ENCODE measurements at places on chromosomes 11 and 22. TPM values are rescaled to one million over a fixed set of nuclear protein-coding genes. Genes with fewer than 3 reads are reported as not detected.

The C11orf42 gene
- total RNA-seq: not detected

GRCh38 chr11:121794671-121795141 is 321.3 kb downstream of the BLID start:
- no peak for DNase-seq

DNA sequence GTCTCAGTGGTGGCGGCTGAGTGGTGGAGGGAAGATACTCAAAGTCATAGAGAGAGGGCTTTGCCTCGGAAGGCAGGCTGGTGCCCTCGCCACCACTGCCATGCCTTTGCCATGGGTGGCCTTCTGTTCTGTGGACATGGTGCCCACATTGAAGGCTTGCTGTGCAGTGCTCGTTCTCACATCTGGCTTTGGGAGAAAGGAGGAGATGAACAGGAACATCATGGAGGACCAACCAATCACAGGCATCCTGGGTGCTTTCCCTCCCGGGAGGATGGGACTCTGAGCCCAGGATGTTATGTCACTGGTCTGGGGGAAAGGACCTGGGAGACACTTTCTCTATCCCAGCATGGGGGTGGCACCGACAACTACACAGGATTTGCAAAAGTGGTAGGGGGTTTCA is 82.3 kb upstream of the NARS2 start:
- DNase-seq: no peak

The NCF4 gene
- not detected for total RNA-seq

DNA sequence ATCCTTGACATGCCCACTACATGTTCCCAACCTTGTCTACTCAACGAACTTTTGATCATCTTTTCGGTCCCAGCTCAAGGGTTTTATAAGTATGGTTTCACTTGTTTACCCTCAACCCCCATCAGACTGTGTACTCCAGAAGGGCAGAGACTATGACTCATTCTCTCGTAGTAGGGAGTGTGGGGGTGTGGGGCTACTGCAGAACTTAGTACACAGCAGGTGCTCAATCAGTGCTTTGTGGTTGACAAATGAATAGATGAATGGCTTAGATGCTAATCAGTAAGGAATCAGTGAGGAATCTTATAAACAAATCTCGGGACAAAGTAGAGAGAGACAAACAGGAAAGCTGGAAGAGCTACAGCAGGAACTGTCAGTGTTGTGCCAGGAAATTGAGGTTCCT is 151.7 kb upstream of the PLET1 start:
- DNase-seq: no peak

GRCh38 chr22:44661070-44661469 is 40.9 kb upstream of the PRR5 start:
- DNase-seq: no peak

DNA sequence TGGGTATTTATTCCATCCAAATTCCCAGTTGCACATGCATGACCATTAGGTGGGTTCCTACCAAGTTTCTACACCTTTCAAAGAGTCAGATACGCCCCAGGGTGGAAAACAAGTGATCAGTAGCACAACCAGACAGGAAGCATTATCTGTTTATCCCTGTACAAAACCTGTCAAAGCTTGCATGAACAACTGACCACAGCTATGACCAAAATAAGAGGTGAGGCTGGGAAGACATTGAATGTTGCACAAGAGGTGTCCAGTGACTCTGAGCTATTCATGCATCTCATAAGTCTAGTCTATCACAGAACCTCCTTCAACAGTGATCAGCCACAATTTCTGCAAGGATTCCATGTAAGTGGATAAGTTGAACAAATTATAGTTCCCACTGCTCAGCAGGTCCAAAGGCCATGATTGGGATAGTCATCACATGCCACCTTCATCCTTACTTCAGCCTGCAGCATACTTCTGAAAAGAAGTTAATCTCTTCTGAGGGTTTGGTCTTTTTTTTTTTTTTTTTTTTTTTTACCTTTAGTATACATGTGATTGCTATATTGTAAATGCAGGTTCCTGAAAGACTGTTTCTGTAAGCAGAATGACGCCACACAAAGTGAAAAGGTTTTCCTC is 28.0 kb upstream of the TMEM45B start:
- no peak for DNase-seq

- DNase-seq: no peak
These were observed 399.7 kb downstream of the BRD1 start for GRCh38 chr22:49427941-49428340.

- DNase-seq: peak; percentile 33
These were observed 19.2 kb downstream of the PIM3 start for GRCh38 chr22:49979587-49980264.

The SMIM35 gene
- total RNA-seq: not detected

The FGF3 gene
- total RNA-seq: not detected

- DNase-seq: peak; percentile 94
These were observed 37.4 kb downstream of the PDGFB start for GRCh38 chr22:39207141-39208012.

- no peak for DNase-seq
These were observed 118.3 kb upstream of the CD82 start for GRCh38 chr11:44446996-44447771.

DNA sequence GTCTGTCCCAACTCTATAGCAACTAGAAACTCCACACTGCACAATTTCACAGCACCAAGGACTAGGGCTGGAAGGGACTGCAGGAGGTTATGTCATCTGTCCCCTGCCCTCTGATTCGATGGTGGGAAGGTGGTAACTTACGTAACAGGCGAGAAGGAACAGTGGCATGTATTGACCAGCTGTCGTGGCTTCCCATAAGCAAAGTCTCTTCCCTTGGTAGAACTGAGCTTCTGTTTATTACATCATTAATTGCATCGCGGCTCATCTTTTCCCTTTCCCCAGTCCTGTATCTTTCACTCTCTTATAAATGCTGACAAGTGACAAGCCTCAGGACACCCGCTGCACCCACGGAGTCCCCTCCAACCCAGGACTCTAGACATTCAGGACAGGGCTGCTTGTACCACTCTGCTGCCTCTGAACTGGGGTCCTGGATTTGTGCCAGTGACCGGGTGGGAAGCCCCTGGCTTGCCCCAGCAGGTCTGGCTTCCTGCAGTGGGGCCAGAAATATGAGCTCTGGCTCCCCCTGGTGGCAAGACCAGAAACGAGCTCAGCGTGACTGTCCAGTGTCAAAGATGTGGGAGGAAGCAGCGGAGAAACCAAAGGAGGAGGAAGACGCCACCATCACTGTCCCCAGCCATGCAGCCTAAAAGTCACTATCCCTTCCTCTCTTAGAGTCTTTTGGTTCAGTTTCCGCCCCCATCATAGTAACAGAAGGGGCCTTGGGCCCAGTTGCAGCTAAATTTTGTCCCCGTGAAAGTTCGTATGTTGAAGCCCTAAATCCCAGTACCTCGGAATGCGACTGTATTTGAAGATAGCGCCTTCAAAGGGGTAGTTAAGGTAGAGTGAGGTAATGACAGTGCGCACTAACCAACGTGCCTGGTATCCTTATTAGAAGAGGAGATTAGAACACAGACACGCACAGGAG is 84.5 kb downstream of the ISX start:
- DNase-seq: peak; percentile 43

DNA sequence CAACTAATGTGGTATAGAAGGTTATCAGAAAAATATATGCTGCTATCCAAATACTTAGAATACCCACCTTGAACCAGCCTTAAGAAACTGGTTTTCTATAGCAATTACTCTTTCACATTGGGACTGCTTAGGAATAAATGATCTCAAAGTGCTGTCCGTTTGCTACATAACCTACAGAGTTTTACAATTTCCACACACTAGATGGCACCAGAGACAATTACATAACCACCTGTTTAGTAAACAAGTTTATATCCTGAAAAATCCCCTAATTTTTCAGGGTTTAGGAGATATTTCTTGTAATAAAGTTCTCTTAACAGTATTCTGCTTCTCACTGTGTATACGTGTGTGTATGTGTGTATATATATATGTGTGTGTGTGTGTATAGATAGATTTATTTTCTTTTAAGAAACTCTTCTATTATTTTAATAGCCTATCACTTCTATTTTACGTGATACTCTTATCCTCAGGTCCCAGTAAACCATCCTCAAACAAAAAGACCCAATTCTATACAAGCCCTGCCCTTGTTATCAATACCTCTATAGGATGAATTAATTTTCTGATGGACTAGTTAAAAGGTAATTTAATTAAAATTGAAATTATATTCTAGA is 6.7 kb upstream of the OR5I1 start:
- DNase-seq: peak; percentile 8

GRCh38 chr22:20508815-20509271 is 1.4 kb downstream of the MED15 start:
- DNase-seq: peak; percentile 11

DNA sequence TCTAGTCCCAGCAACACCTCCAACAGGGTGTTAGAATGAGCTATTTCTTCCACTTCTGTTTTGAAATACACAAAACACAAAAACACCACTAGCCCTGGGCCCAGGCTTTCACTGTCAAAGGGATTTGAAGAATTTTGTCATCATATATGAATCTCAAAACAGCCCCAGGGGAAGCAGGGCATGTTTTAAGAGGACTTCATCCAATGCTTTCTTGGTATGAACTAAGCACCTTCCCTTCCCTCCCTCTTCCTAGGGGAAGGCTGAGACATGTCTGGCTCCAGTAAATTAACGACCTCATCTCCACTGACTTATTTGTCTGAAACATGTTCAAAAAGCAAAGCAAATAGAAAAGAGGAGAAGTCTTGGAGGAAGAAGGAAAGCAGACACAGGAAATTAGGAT is 75.7 kb upstream of the INCENP start:
- no peak for DNase-seq

The SCN2B gene
- not detected for total RNA-seq

The DEPDC5 gene
- 6.5 TPM for total RNA-seq

- no peak for DNase-seq
These were observed 8.3 kb downstream of the CD44 start for GRCh38 chr11:35147235-35147634.
